ENCODE measurements at places on chromosomes 1 and 21.

GRCh38 chr21:43653626-43654025 is 5.7 kb downstream of the HSF2BP start:
- no peak for ATAC-seq

DNA sequence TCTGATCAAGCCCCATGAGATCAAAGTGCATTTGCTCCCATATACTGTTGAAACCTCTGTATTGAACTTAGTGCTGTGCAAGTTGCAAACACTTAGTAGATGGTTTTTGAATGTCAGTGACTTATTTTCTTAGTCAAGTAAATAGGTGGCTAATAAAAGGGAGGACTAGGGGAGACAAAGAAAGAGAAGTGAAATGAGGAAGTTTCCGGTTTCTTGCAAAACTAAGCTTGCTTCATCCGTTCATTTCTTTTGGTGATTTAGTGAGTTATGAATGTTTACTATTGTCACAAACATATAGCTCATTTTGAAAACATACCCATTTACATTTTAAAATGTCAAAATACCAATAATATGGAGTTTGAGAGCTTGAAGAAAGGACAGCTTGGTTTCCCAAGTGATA is 23.0 kb downstream of the ADAMTS5 start:
- ATAC-seq: no peak

GRCh38 chr1:18895317-18895716 is 7.0 kb downstream of the ALDH4A1 start:
- no peak for ATAC-seq

DNA sequence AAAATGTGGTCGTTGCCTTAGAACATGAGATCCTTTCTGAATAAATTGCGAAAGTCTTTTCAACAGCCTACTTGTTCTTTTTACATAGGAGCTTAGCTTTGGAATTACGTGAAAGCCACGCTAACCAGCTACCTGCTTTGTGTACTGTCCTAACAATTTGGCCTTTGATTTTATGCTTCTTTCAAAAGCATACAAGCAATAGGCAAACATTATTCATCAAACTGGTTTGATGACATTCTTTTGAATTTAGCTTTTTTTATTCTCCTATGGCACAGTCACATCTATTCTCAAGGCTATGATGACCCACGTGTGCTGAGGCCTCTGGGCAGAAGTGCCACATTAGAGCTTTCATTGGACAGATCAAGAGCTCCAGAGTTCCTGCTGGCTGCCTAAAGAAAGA is 178.0 kb upstream of the DPT start:
- ATAC-seq: no peak

GRCh38 chr1:228872080-228872479 is 136.8 kb downstream of the RHOU start:
- no peak for ATAC-seq

GRCh38 chr1:1115136-1115785 is 628 bp downstream of the C1orf159 start:
- no peak for ATAC-seq

DNA sequence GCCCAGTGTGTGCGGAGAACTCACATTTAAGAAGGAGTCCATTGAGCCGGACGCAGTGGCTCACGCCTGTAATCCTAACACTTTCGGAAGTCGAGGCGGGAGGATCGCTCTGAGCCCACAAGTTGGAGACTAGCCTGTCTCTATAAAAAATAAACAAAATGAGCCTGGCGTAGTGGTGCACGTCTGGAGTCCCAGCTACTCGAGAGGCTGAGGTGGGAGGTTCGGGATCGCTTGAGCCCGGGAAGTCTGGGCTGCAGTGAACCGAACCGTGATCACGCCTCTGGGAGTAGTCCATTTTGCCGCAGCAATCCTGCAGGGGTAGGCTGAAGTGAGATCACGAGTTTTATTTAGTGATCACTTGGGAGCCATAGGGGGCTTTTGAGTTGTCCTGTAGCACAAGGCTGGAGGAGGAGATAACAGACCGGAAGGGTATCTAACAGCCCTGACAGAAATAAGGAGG is 497 bp upstream of the FUCA1 start:
- ATAC-seq: peak; percentile 37

DNA sequence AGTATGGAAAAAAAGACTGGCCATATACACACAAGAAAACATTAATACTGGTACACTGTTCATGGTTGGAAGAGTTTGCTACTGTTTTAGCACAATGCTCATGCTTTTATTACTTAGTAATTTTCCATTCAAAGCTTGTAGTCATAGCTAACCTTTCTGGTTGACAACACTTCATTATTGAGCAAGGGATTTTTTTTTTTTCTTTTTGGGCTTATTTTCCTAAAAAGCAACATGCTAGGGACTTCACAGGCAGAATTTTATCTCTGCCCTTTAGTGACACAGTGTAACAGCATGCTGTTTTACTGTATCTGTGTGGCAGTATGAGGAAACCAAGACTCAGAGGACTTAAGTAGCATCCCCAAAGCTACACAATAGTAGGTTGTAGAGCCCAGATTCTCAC is 58.5 kb downstream of the FGGY start:
- ATAC-seq: no peak

- no peak for ATAC-seq
Measured at GRCh38 chr1:64733581-64734286, 11.1 kb upstream of the RAVER2 start.

- peak; percentile 75 for ATAC-seq
Measured at GRCh38 chr1:179141592-179142251, 59.9 kb downstream of the TOR3A start.

DNA sequence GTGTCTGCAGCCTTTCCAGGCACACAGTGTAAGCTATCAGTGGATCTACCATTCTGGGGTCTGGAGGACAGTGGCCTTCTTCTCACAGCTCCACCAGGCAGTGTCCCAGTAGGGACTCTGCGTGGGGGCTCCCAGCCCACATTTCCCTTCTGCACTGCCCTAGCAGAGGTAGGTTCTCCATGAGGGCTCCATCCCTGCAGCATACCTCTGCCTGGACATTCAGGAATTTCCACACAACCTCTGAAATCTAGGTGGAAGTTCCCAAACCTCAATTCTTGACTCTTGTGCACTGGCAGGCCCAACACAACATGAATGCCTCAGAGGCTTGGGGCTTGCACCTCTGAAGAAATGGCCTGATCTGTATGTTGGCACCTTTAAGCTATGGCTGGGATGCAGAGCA is 6.8 kb downstream of the CRYZ start:
- ATAC-seq: no peak

DNA sequence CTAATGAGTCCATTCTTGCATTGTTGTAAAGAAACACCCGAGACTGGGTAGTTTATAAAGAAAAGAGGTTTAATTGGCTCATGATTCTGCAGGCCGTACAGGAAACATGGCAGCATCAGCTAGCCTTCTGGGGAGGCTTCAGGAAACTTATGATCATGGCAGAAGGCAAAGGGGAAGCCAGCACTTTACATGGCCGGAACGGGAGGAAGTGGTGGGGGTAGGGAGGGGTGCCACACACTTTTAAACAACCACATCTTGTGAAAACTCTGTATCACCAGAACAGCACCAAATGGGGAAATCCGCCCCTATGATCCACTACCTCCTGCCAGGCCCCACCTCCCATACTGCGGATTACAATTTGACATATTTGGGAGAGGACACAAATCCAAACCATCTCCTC is 43.9 kb downstream of the NOS1AP start:
- no peak for ATAC-seq

- ATAC-seq: no peak
Measured at GRCh38 chr1:241677201-241677600, 25.1 kb downstream of the WDR64 start.

GRCh38 chr1:239456788-239457187 is 70.4 kb downstream of the CHRM3 start:
- no peak for ATAC-seq

DNA sequence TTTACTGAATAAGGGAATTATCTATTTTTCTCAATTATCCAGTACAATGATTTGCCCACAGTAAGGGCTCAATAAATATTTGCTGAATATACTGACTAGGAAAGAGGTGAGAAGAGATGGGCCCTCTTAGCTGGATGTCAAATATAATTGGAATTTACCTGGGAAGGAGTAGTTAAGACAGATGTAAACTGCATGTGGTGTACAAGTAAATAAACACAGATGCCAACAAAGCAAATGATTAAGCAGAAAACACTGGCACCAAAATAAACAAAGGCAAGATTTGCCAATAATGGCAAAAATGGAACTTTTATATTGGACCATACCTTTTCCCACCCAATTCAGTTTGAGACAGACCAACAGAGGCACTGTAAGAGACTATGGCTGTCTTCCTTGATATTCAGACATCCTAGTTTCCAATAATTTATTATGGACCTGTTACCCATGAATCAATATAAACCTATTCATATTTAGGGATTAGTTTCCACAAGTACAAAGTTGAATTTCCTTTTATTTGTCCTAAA is 7.4 kb downstream of the PNRC2 start:
- no peak for ATAC-seq

All from SK-N-SH treated with all-trans-retinoic acid at 6 μM for 48 hours (cell line).